ENCODE measurements at places on chromosomes 11 and 22.

GRCh38 chr11:34192481-34193401, 87.3 kb downstream of the NAT10 start:
- DNase-seq, result peak; percentile 88

DNA sequence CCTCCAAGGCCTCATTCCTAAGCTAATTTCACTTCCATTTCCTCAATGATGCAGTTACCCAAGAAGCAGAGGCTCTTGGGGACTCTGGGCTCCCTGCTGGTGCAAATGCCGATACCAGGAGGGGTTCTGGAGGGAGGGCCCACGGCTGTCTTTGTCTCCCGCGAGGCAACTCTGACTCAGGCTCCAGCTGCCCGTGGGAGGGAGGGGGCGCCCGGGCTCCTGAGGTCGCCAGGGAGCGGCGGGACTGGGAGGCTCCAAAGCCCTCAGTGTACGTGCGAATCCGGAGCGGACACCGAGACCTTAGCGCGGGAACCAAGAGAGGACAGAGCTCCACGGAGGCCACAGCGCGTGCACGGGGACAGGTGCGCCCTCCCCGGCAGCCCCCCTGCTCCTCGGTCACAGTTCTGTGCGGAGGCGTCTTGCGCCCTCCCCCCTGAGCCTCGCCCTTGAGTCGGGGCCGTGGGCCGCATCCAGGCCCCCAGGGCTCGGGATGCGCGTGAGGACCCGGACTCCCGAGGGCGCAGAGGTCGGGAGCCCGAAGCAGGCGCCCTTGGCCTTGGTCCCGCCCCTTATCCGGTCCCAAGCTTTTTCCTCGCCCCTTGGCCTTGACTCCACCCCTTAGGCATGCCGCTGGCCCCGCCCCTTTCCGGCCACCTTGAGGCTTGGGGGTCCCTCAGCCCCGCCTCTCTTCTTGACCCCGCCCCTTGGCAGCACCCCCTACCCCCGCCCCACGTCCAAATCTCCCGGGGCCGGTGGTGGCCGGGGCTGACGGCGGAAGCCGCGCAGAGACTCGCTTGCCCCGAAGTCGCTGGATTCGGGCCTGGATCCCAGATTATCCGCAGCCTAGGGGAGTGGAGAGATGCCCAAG, 4.7 kb upstream of the SHISA8 start:
- peak; percentile 35 for DNase-seq

- DNase-seq, result no peak
Measured at GRCh38 chr11:74507582-74507981, 14.1 kb upstream of the LIPT2 start.

- DNase-seq, result peak; percentile 49
Measured at GRCh38 chr11:75562836-75563484, 907 bp downstream of the SERPINH1 start.

- no peak for DNase-seq
Measured at GRCh38 chr11:85828640-85828978, 17.7 kb upstream of the SYTL2 start.

GRCh38 chr11:68160100-68160695, 39.0 kb upstream of the CHKA start:
- DNase-seq, result no peak

DNA sequence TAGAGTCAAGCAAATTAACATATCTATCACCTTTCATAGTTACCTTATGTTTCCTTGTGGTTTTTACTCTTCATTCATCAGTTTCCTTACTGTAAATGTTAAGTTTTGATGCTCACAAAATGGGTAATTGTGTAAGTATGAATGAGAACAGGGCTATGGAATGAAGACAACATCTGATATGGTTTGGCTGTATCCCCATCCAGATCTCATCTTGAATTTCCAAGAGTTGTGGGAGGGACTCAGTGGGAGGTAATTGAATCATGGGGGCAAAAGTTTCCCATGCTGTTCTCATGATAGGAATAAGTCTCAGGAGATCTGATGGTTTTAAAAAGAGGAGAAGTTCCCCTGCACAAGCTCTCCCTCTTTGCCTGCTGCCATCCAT, 107.6 kb downstream of the CCDC34 start:
- DNase-seq, result no peak

DNA sequence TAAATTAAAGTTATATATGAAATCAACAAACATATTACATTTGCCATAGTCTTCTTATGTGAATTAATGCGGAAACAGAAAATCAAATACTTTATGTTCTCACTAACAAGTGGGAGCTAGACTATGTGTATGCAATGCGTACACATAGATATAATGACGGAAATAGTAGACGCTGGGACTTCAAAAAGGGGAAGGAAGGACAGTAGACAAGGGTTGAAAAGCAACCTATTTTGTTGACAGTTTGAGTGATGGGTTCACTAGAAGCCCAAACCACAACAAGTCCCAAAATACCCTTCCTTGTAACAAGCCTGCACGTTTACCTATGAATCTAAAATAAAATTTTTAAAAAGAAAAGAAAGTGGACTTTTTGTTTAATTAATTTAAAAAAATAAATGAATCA, 430.8 kb upstream of the CNTN5 start:
- no peak for DNase-seq

DNA sequence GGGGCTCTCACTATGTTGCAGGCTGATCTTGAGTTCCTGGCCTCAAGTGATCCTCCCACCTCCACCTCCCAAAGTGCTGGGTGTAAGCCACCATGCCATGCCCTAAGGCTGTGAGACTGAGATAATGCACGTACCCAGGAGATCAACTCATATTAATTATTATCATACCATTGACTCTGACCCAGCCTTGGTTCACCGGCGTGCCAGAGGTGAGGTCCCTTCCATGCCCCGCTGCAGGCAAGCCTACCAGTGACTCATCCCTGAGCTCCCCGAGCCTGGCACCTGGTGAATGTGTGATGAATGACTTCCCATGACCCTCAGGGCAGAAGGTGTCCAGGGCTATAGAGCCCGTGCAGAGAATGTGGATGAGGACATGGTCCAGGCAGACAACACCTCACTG, 12.1 kb downstream of the GAL3ST1 start:
- DNase-seq, result peak; percentile 84

DNA sequence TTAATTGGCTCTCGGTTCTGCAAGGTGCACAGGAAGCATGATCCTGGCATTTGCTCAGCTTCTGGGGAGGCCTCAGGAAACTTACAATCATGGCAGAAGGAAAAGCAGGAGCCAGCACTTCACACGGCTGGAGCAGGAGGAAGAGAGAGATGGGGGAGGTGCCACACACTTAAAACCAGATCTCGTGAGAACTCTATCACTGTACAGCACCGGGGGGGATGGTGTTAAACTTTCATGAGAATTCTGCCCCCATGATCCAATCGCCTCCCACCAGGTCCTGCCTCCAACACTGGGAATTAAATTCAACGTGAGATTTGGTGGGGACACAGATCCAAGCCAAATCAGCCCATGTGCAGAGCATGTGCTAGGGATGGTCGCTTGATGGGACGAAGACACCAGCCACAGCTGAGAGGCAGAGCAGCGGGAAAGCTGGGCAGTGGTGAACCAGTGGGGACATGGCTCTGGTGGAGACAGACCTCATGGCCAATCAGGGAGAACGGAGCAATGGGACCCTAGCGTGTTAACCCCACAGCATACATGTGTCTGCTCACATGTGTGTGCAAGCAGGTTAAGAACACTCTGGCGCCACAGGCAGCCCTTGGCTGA, 6.2 kb downstream of the TANGO2 start:
- DNase-seq, result no peak

- peak; percentile 90 for DNase-seq
Measured at GRCh38 chr11:47355283-47356128, 3.0 kb upstream of the MYBPC3 start.

- DNase-seq, result peak; percentile 48
Measured at GRCh38 chr22:24803064-24803542, 2.9 kb upstream of the SGSM1 start.

DNA sequence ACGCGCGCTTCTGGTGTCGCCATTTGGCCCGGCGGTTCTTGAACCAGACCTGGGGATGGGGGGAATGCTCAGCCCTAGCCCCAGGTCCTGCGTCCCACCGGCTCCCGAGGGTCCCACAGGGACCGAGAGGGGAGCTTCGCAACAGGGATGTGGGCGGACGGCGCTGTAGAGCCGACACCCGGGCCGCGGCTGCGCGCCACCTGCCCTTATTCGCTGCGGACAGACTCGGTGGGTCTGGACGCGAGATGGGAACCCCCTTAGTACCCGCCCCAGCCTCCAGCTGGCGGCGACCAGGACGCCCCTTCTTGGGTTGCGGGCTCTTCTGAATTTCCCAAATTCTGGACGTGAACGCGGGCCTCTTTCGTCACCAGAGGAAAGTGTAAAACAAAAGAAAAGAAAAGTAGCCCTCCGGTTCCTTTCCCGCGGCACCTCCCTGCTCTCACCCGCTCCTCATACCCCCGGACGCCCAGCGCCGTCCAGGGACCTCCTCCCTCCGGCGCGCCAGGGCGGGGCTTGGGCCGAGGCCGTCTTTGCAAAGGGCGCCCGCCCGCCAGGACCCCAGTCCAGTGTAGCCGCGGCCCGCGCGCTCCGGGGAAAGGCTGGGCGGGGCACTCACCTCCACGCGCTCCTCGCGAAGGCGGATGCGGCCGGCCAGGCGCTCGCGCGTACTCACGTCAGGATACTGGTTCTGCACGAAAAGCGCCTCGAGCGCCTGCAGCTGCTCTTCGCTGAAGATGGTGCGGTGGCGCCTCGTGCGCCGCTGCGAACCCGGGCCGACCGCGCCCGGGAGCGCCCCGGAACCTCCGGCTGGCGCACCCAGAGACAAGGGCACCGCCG, 827 bp downstream of the GSC2 start:
- no peak for DNase-seq

- DNase-seq, result peak; percentile 61
Measured at GRCh38 chr11:92886243-92886905, 83.1 kb upstream of the MTNR1B start.

DNA sequence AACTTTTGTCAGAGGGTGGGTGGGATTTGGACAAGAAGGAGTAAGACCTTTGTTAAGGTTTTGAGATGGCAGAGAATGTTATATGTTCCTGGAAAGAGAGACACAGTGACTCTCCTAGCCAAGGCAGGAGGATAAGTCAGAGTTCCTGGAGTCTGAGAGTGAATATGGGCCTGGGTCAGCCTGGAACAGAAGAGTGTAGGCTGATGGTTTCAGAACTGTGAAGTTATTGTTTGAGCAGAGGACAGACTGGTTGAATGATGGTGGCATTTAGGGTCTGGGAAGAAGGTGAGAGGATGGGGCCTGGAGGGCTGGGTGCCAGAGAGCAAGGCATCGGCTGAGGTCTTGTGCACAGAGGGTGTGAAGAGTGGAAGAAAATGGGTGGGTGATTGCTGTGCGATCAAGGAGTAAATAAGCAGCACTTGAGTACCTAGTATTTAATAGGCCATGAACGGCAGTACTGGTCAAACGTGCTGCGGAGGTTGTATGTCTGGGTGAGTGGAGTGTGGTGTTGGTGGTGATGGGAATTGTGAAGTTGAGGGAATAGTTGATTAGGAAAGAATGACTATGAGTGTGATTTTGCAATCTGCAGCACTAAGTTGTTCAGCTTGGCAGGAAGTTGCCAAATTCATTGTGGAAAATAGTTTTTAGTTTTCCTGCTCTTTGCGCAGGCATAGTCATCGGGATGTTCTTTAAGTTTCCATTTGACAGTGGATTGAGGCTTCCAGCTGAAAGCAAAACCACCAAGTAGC, 1.8 kb downstream of the PANX1 start:
- no peak for DNase-seq

DNA sequence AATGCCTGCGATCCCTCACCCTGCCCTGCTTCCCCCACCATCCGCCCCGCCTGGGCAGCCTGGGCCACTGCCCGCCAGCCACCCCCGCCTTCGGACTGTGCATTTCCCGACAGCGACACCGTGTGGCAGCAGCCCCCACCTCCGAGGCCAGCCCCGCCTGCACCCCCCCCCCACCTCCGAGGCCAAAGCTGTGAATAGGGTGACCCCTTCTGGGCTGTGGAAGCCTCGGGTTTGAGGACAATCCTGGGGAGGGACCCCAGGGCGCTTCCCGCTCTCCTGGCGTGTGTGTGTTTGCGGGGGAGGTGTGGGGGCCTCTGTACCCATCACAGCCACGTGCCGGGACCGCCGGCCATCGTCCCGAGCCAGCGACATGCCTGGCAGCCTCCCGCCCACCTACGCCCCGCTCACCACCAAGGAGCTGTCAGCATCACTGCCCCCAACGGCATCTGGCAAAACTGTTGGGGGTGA, 33.8 kb upstream of the PPARA start:
- DNase-seq, result peak; percentile 82

DNA sequence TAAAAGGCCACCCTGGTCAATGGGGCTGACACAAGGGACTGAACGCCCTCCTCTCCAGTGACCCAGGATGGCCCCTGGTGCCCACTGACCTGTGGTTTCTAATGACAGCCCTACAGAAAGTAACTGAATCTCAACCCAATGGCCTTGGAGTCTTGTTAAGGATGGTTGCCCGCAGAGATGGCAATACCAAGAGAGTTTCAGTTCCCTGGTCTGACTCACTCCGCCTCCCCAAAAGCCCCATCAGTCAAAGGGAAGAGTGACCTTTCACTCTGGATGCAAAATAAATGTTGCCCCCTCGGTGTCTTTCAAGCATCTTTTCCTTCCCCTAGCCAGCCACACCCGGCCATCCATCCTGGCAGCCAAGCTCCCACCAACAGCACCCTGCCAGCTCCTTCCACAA, 57.7 kb upstream of the ISX start:
- DNase-seq, result no peak

DNA sequence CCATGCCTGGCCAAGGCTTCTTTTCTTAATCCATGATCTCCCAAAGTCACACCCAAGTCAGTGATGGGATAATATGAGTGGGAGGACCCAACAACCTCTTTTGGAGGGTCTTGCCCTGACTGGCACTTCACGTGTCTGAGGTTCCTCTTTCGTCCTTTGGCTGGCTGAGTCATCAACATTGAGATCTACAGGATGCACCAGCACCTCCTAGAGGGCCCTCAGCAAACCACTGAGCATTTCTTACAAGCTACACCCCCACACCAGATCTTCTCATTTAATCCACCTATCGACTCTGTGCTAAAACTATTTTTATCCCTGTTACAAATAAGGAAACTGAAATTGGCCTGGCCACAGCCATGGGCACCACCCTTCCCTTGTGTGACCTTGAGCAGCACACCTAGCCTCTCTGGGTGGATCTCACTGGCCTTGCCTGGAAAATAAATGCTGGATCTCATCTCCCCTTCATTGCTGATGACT, 63.4 kb downstream of the FLI1 start:
- DNase-seq, result peak; percentile 12

- no peak for DNase-seq
Measured at GRCh38 chr22:37275622-37276021, 6.7 kb upstream of the CYTH4 start.
